ENCODE measurements at places on chromosomes 6 and 20. TPM values are rescaled to one million over a fixed set of nuclear protein-coding genes. Genes with fewer than 3 reads are reported as not detected.

Gene VSTM2L
- 5.0 TPM for total RNA-seq

DNA sequence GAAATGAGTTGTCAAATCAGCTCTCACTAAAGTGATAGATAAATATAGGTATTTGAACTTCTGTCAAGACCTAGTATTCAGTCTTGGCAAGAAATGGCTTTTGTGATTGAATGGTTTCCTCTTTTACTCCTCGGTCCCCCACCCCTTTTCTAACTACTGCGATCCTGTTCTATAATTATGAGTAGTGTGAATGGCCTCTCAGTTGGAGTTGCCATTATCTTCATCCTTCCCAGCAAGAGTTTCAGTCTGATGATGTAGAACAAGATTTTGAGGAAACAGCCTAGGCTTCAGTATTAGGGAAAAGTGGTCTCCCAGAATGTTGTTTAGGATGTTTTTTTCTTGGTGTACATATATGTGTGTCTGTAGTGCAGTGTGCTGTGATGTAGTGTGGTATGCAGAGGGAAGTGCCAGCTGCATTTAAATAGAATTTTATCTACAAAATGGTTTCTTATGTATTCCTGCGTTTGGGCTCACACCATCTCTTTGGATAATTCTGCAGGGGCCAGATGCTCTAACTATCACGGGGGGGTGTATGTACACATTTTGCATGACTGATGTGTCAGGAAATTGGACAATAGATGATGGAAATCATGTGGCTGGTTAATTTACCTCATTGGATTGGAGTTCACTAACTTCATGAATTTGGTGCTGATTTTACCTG, 180.1 kb upstream of the MMS22L start:
- no peaks in the 10 kb centered on the region for H3K27me3 ChIP-seq
- DNase-seq = no peak
- H3K36me3 ChIP-seq = no peaks in the 10 kb centered on the region
- H3K27ac ChIP-seq = no peak overlapping the region

- no peaks in the 10 kb centered on the region for H3K4me1 ChIP-seq
- no peaks in the 10 kb centered on the region for H3K27me3 ChIP-seq
- H3K36me3 ChIP-seq = no peaks in the 10 kb centered on the region
Measured at GRCh38 chr20:11467436-11467835, 450.3 kb upstream of the BTBD3 start.

DNA sequence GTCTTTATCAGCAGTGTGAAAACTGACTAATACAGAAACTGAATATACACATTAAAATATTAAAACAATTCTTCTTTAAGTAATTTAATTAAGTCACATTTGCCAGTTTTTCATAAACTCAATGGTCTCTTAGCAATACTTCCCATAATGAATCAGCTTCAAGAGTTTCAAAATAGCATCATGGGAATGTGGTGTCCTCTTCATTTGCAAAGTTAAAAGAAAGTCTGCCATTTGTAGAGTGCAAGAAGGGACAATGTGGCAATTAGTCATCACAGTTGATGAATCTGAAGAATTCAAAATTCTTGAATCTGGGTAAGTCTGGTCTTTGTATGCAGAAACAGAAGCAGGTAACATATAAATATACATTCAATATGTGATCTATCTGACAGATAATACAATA, 38.7 kb downstream of the SYNE1 start:
- peaks cover 7% of the 10 kb centered on the region for H3K4me1 ChIP-seq
- no peaks in the 10 kb centered on the region for H3K36me3 ChIP-seq
- H3K4me3 ChIP-seq = no peak overlapping the region
- H3K27me3 ChIP-seq = no peaks in the 10 kb centered on the region
- DNase-seq = no peak
- H3K27ac ChIP-seq = no peak overlapping the region

GRCh38 chr6:148934539-148934938, 187.7 kb downstream of the UST start:
- no peak overlapping the region for H3K27ac ChIP-seq
- peaks cover 7% of the 10 kb centered on the region for H3K27me3 ChIP-seq
- no peak for DNase-seq
- H3K4me1 ChIP-seq = no peaks in the 10 kb centered on the region
- H3K4me3 ChIP-seq = no peak overlapping the region

DNA sequence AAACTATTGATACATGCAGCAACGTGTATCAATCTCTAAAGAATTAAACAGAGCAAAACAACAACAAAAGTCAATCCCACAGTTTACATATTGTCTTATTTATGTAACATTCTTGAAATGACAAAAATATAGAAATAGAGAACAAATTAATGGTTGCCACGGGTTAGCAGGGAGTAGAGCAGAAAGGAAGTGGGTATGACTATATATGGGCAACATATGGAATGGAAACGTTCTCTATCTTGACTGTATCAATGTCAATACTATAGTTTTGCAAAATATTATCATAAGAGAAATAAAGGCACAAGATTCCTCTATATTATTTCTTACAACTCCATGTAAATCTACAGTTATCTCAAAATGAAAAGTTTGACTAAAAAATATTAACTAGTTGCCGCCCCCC, 12.8 kb downstream of the AK9 start:
- no peak for DNase-seq
- H3K27me3 ChIP-seq = no peaks in the 10 kb centered on the region
- no peak overlapping the region for H3K27ac ChIP-seq
- no peak overlapping the region for H3K4me3 ChIP-seq
- H3K4me1 ChIP-seq = peaks cover 9% of the 10 kb centered on the region

GRCh38 chr6:8858854-8859331, 423.5 kb upstream of the SLC35B3 start:
- H3K27me3 ChIP-seq = peaks cover 3% of the 10 kb centered on the region
- H3K36me3 ChIP-seq = no peaks in the 10 kb centered on the region
- no peak overlapping the region for H3K27ac ChIP-seq
- H3K4me1 ChIP-seq = peaks cover under 1% of the 10 kb centered on the region

DNA sequence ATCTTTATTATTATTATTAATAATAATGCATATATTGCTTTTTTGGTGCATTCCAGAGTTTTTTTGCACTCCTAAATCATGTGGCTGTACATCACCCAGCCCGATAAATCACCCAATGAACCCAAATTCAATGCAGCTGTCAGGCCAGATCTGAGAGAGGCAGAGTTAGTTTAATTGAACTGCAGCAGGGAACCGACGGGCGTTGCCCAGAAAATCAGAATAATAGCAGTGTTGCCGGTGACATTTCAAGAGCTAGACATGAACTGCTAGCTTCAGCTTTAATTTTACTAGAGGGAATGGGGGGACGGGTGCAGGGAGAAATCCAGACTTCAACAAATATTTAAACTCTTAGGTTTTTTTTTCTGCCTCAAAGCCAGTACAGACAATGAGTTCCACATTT, 135.0 kb downstream of the CLIC5 start:
- H3K36me3 ChIP-seq = peaks cover 3% of the 10 kb centered on the region
- peaks cover 33% of the 10 kb centered on the region for H3K4me1 ChIP-seq
- no peaks in the 10 kb centered on the region for H3K27me3 ChIP-seq
- peak overlapping the region; percentile 98 for H3K27ac ChIP-seq
- peak overlapping the region; percentile 12 for H3K4me3 ChIP-seq

Gene PPP1R14C
- 1.2 TPM for total RNA-seq

GRCh38 chr6:130019326-130020072, 1.1 kb downstream of the L3MBTL3 start:
- H3K4me1 ChIP-seq = peaks cover 1% of the 10 kb centered on the region
- H3K36me3 ChIP-seq = peaks cover 2% of the 10 kb centered on the region
- DNase-seq = peak; percentile 16
- peak overlapping the region; percentile 94 for H3K27ac ChIP-seq

Gene CNKSR3
- 17.3 TPM for total RNA-seq

GRCh38 chr6:131910956-131911355, 40.2 kb downstream of the CCN2 start:
- H3K36me3 ChIP-seq = no peaks in the 10 kb centered on the region
- no peaks in the 10 kb centered on the region for H3K4me1 ChIP-seq
- no peak for DNase-seq
- H3K27me3 ChIP-seq = peaks cover 15% of the 10 kb centered on the region
- no peak overlapping the region for H3K27ac ChIP-seq
- no peak overlapping the region for H3K4me3 ChIP-seq

DNA sequence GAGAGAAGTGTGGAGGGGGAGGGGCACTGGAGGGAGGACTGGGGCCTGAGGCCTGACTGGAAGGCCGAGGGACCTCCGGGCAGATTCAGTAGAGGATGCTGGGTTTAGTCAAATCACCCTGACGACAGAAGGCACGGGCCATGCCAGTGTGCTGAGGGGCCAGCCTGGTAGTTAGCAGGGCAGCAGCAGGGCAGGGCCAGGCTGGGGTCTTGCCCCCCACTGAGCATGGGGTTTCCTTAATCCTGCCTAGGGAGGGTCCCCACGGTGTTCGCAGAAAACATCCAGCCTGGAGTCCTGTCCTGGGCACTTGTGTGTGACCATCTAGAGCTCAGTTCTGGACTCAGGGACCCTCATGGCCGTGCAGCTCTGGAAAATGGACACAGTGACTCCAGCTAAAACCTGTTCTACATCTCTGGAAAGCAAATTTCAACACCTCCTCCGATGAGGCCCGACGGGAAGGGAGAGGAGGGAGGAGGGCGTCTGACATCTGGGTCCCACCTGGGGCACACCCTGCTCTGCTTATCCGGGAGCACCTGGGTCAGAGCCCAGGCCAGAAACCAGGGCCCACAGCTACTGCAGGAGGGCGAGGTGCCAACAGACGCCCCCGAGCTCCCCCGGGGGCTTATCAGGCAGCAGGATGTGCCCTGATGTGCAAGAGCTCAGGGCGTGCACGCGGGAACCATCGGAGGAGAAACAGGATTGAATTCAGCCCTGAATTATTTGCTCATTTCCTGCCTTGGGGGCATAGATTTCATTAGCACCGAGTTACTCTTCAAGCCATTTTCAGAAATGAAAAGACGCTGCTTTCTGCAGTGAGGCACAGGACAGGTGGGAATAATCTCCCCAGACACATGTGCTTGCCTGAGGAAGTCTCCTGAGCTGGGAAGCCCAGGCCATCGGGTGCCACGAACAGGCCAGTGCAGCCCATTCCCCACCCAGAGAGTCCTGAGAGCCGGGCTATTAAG, 78.0 kb upstream of the MPC1 start:
- peaks cover 31% of the 10 kb centered on the region for H3K36me3 ChIP-seq
- no peaks in the 10 kb centered on the region for H3K27me3 ChIP-seq
- no peak for DNase-seq
- H3K4me3 ChIP-seq = no peak overlapping the region

GRCh38 chr6:35469751-35470662, 1.8 kb downstream of the RPL10A start:
- H3K36me3 ChIP-seq = peaks cover 15% of the 10 kb centered on the region
- peaks cover 26% of the 10 kb centered on the region for H3K4me1 ChIP-seq
- peak overlapping the region; percentile 100 for H3K27ac ChIP-seq
- no peak for DNase-seq
- H3K27me3 ChIP-seq = no peaks in the 10 kb centered on the region
